ENCODE measurements at places on chromosomes 3 and 15.

GRCh38 chr3:196207159-196207832 lies 3.9 kb downstream of the ZDHHC19 start:
- DNase-seq: peak; percentile 78

DNA sequence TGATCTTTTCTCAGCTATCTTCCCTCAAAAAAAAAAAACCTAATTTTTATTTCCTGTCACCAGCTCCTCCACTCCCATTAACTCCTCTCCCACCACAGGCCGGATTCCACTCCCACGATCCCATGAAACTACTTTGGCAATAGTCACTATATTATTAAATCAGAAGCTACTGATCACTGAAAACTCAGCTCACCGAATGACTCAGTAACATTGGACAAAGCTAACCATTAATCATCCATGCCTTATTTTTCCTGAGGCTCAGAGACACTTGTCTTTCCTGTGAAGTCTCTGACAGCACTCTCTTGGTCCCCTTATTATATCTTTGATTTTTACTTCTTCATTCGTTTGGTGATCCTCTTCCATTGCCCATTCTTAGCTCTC lies 260.2 kb downstream of the CGGBP1 start:
- DNase-seq: no peak

GRCh38 chr15:85439996-85440395 lies 59.6 kb downstream of the AKAP13 start:
- no peak for DNase-seq

DNA sequence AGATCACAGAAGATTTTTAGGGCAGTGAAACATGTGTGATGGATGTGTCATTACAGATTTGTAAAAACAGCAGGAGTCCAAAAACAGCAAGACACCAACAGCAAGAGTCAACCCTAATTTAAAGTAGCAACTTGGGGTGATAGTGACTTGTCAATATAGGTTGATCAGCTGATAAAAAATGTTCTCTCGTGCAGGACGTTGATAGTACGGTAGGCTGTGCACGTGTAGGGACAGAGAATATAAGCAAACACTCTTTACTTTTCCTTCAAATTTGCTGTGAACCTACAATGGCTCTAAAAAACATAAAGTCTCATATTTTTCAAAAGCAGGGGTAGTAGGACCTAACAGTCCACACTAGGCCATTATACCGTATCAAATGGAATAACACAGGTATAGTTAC lies 120.8 kb downstream of the STAG1 start:
- DNase-seq: peak; percentile 14

DNA sequence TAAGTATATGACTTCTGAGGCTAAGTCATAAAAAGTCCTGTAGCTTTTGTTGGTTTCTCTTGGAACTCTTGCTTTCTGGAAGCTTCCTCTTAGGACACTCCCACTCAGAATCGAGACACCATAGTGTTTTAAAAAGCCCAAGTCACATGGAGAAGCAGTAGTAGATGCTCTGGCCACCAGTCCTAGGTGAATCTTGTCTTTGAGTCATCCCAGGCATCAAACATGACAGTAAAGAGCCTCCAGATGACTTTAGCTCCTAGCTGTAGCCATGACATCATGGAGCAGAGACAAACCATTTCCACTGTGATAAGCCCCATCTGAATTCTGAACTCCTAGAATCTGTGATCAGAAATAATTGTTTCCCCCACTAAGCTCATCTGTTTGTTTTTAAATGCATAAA lies 42.1 kb downstream of the ISL2 start:
- DNase-seq: no peak

GRCh38 chr15:81910355-81911021 lies 135.3 kb downstream of the MEX3B start:
- DNase-seq: no peak

All from K562 (cell line).